ENCODE measurements at places on chromosomes 13 and 19. TPM values are rescaled to one million over a fixed set of nuclear protein-coding genes. Genes with fewer than 3 reads are reported as not detected.

- H3K4me3 ChIP-seq = no peak overlapping the region
- no peaks in the 10 kb centered on the region for H3K36me3 ChIP-seq
- H3K27ac ChIP-seq = no peak overlapping the region
Measured at GRCh38 chr13:77409412-77409811, 82.5 kb upstream of the MYCBP2 start.

DNA sequence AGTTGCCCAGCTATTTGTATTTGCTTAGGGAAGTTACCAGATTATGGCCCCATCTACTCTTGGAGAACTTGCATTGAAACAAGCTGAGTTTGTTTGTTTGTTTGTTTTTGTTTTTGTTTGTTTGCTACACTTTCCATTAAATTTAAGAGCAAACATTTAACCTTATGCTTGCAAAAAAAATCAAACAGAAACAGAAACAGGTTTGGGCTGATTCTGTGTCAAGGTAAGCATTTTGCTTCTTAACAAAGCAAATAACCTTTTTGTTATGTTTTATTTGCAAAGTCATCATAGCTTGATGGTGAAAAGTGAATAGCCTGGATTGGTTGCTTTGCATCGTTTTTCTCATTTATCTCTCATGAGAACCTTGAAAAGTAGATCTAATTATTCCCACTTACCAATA lies 531.8 kb downstream of the EFNB2 start:
- no peaks in the 10 kb centered on the region for H3K4me1 ChIP-seq
- H3K4me3 ChIP-seq = no peak overlapping the region

DNA sequence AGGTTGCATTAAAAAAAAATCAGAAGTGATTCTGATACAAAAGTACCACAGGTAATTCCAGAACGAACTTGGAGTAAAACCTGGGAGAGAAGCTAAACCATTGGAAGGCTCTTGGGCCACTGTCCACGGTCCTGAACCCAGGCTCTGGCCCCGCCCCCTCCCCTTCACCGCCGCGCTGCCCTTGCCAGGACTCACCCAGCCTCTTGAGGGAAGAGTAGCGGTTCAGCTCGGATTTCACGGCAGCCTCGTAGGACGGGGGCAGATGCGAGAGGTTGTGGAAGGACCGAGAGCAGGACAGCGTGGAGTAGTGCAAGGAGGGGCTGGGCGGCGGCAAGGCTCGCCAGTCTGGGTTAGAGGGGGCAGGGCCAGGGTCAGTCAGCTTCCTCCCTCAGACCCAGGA lies 5.7 kb downstream of the SHISA7 start:
- DNase-seq = no peak
- H3K27ac ChIP-seq = no peak overlapping the region
- peaks cover 15% of the 10 kb centered on the region for H3K4me1 ChIP-seq
- H3K36me3 ChIP-seq = no peaks in the 10 kb centered on the region
- H3K4me3 ChIP-seq = no peak overlapping the region

HS6ST3 gene
- not detected for total RNA-seq

DNA sequence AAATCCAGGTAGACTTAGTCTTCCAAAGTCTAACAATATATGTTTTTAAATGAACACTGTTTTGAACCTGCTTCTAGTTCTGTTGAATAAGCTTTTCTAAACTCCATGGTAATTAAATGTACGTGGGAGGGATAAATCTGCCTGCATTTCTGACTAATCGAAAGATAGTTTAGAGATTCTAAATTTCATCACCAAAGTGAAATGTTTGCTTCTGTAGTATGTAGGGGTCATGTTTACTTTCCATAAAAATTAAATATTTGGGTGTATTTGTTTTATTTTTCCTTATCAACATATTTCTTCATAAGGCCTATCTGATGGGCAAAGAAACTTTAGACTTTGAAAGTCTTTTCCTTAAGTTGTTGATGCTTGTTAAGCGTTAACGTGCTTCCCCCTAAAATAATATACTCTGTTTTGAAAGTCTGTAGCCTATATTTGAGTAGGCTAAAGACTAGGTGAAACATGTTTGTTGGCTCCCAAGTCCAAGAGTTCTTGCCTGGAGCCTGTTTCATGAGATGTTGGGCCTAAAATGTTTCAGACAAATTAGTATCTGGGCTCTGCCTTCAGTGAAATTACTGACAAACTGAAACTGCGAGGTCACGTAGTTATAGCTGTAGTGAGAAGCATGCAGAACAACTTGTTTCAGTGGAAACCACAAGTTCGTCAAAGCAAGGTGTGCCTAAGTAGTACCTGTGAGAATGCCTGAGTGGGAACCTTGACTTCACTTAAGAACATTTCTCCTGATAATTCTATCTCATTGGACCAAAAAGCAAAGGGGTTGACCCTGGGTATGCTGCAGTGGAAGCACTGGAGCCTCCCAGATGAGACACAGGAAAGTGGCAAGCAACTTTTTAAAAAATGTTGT lies 126.2 kb downstream of the LMO7 start:
- DNase-seq = peak; percentile 59
- H3K36me3 ChIP-seq = peaks cover 26% of the 10 kb centered on the region
- no peaks in the 10 kb centered on the region for H3K27me3 ChIP-seq
- H3K27ac ChIP-seq = peak overlapping the region; percentile 93

- H3K27me3 ChIP-seq = peaks cover 4% of the 10 kb centered on the region
- H3K4me1 ChIP-seq = peaks cover 51% of the 10 kb centered on the region
- H3K4me3 ChIP-seq = peak overlapping the region; percentile 81
Measured at GRCh38 chr19:44746946-44747738, 1.4 kb upstream of the BCL3 start.

ZNF135 gene
- 1.1 TPM for total RNA-seq

FCER2 gene
- total RNA-seq = 0.30 TPM

DNA sequence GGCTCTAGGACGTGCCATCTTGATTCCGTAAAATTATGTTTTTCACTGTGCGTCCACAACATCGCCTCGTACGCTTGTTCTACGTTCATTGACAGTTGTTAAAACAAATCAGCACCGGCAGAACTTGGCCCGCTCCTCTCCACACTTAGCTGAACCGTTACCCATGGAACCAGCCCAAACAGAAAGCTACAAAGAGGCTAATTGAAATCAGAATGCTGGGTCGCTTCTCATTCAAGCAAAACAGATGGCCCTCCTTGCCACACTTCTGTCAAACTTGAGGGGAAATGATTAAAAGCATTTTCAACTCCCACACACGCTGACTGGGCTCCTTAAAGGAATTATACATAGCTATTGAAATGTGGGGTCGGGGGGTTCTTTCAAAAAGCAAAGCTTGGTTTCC lies 71.6 kb downstream of the TM9SF2 start:
- H3K27me3 ChIP-seq = no peaks in the 10 kb centered on the region
- no peaks in the 10 kb centered on the region for H3K36me3 ChIP-seq
- H3K27ac ChIP-seq = no peak overlapping the region
- H3K4me1 ChIP-seq = peaks cover 5% of the 10 kb centered on the region

THSD8 gene
- 27.0 TPM for total RNA-seq

DNA sequence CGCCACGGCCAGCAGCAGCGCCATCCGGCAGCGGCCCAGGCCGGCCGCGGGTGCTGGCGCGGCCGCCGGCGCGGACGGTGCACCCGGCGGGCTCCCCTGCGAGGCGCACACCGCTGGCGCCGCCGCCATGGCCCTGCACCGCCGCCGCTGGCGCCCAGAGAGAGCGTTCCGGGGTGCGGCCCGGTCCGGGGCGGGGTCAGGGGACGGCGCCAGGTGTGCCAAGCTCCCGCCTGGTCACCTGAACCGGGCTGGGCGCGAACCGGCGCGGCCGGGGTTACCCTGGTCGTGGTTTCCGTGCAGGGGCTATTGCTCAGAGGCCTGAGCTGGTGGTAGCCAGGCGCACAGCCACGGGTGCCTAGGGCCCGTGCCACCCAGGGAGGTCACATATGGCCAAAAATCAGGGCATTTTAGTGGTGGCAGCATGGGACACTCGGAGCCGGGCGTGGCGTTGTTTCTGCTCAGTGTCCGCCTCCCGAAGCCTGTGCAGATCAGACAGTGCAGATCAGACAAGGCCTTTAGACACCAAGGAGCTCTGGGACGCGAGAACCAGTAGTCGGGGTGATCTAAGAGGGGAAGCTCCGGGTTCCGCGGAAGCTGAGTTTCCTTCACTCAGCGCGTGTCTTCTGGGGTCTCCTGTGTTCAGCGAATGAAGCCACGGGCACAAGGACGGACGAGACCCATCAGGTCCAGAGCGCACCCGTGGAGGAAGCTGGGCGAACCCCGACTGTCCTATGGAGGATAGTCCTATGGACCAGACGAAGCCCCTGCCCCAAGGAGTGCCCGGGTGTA lies at the start of gene TMEM238:
Gene TMEM238, minus strand, starts transcription at position 162 of the 789 bp plus-strand sequence. Its CDS starts 33 bp downstream, at position 129.
- no peaks in the 10 kb centered on the region for H3K27me3 ChIP-seq
- DNase-seq = peak; percentile 45
- peak within 1 kb of the TSS; percentile 96 for H3K27ac ChIP-seq
- peaks cover 48% of the 10 kb centered on the region for H3K36me3 ChIP-seq

GRCh38 chr19:38267761-38268483 lies 3.5 kb downstream of the SPINT2 start:
- no peaks in the 10 kb centered on the region for H3K36me3 ChIP-seq
- peaks cover 1% of the 10 kb centered on the region for H3K27me3 ChIP-seq
- DNase-seq = no peak
- H3K4me3 ChIP-seq = no peak overlapping the region
- H3K27ac ChIP-seq = no peak overlapping the region

- no peaks in the 10 kb centered on the region for H3K36me3 ChIP-seq
- H3K4me3 ChIP-seq = peak overlapping the region; percentile 45
- peaks cover 5% of the 10 kb centered on the region for H3K27me3 ChIP-seq
- DNase-seq = peak; percentile 30
- H3K4me1 ChIP-seq = peaks cover 13% of the 10 kb centered on the region
Measured at GRCh38 chr19:3478409-3479176, 1.7 kb downstream of the SMIM24 start.

SLC10A2 gene
- not detected for total RNA-seq

CASP14 gene
- not detected for total RNA-seq

DNA sequence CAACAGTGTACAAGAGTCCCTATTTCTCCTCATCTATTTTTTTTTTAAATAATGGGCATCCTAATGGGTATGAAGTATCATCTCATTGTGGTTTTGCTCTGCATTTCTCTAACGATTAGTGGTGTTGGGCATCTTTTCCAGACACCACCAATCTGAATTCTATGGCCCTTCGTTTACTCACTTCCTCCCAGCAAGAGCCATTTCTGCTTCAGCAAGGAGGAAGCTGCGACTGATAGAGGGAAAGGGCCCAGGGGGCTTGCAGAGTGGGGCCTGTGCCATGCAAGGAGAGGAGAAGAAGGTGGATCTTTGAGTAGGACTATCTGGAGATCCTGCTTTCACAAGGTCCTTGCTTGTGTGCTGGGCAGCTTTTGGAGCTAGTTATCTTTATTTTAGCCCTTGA lies 58.0 kb downstream of the USPL1 start:
- H3K27ac ChIP-seq = no peak overlapping the region
- no peak for DNase-seq
- peaks cover 29% of the 10 kb centered on the region for H3K27me3 ChIP-seq
- H3K4me3 ChIP-seq = no peak overlapping the region
- H3K36me3 ChIP-seq = no peaks in the 10 kb centered on the region

PRKCSH gene
- 338 TPM for total RNA-seq

DNA sequence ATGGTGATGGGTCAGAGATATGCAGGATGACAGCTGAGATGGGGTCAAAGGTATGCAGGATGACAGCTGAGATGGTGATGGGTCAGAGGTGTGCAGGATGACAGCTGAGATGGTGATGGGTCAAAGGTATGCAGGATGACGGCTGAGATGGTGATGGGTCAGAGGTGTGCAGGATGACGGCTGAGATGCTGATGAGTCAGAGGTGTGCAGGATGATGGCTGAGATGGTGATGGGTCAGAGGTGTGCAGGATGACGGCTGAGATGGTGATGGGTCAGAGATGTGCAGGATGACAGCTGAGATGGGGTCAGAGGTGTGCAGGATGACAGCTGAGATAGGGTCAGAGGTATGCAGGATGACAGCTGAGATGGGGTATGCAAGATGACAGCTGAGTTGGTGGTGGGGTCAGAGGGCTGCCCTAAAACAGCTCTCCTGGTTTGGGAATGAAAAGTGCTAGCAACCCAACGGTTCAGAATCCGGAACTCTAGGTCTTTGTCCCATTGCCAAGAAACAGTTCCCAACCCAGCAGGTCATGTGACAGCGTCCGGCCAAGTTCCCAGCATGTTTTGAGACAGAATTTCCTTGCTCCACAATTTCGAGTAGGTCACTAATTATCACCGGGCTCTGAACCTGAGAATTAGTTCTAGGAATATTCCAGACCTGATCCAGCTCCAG lies 3.2 kb downstream of the SELENOW start:
- H3K27me3 ChIP-seq = no peaks in the 10 kb centered on the region
- H3K4me3 ChIP-seq = peak overlapping the region; percentile 4
- peak overlapping the region; percentile 14 for H3K27ac ChIP-seq
- DNase-seq = no peak

DNA sequence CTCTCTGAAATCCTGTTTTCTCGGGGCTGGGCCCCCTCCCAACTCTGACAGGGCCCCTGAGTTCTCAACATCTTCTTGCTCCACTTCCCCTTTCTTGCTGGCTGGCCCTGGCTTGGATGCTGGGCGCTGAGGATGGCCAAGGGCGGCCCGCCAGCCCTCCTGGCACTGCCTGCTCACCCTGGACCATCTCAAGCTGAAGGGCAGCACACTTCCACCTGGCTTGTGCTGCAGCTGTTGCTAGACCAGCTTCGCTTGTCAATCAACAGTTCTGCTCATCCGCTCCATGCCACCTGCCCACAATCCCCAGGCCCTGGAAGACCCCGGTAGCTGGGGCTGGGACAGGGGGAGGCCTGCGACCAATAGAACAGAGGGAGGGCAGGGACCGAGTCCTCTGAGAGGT lies 6.9 kb upstream of the GMIP start:
- H3K27me3 ChIP-seq = no peaks in the 10 kb centered on the region
- no peak for DNase-seq
- H3K27ac ChIP-seq = peak overlapping the region; percentile 50
- H3K4me3 ChIP-seq = no peak overlapping the region
- H3K36me3 ChIP-seq = peaks cover 58% of the 10 kb centered on the region
- H3K4me1 ChIP-seq = no peaks in the 10 kb centered on the region

ZNF433 gene
- 0.10 TPM for total RNA-seq

SMIM44 gene
- total RNA-seq = not detected

- H3K4me1 ChIP-seq = no peaks in the 10 kb centered on the region
- no peak overlapping the region for H3K4me3 ChIP-seq
- no peaks in the 10 kb centered on the region for H3K36me3 ChIP-seq
- no peak for DNase-seq
- no peaks in the 10 kb centered on the region for H3K27me3 ChIP-seq
- no peak overlapping the region for H3K27ac ChIP-seq
Measured at GRCh38 chr19:17532557-17532956, 21.1 kb downstream of the PGLS start.

- no peak overlapping the region for H3K4me3 ChIP-seq
- H3K27me3 ChIP-seq = no peaks in the 10 kb centered on the region
- no peak for DNase-seq
- no peaks in the 10 kb centered on the region for H3K36me3 ChIP-seq
- H3K27ac ChIP-seq = no peak overlapping the region
Measured at GRCh38 chr13:54226876-54227275, 1198.3 kb downstream of the OLFM4 start.

DNA sequence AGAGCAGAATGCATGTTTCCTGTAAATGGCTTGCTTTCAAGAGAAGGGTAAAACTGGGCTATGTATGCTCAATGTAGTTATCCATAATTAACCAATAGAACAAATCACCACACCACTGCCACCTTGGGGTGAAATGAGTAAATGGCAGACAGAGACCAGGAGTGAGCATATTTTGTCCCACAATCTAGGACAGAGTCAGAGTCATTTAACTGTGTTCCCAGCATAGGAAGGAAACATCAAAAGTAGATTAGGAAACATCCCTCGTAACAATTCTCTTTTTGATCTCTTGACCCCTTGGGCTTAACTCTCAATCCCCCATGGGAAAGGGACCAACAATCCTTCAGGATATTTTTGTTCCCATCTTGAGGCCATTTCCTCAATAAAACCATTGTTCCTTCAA lies 224.8 kb downstream of the NHLRC3 start:
- no peak overlapping the region for H3K4me3 ChIP-seq
- H3K27me3 ChIP-seq = peaks cover 10% of the 10 kb centered on the region
- H3K27ac ChIP-seq = no peak overlapping the region
